Stimulated activated CD4-positive, alpha-beta T cell treated with anti-CD3 and anti-CD28 coated beads, Interleukin-2, amount 100 ng/mL, for 24 hours (primary cell): ENCODE measurements at places on chromosomes 2 and 18.

GRCh38 chr2:152761214-152761613, 42.8 kb downstream of the ARL6IP6 start:
- no peak for DNase-seq

GRCh38 chr2:19677825-19678518, 223.8 kb downstream of the TTC32 start:
- DNase-seq, result no peak

- DNase-seq, result no peak
These were observed 15.8 kb downstream of the DAPL1 start for GRCh38 chr2:158810731-158811460.

GRCh38 chr2:10202131-10202665, 79.7 kb downstream of the RRM2 start:
- DNase-seq, result no peak
